ENCODE measurements at places on chromosomes 1 and 21.

- peak; percentile 58 for DNase-seq
These were observed at the start of gene DNALI1 for GRCh38 chr1:37556712-37557196. TSS of gene DNALI1 (plus strand) at chr1:37556940. CDS start at chr1:37556995, 55 bp downstream.

DNA sequence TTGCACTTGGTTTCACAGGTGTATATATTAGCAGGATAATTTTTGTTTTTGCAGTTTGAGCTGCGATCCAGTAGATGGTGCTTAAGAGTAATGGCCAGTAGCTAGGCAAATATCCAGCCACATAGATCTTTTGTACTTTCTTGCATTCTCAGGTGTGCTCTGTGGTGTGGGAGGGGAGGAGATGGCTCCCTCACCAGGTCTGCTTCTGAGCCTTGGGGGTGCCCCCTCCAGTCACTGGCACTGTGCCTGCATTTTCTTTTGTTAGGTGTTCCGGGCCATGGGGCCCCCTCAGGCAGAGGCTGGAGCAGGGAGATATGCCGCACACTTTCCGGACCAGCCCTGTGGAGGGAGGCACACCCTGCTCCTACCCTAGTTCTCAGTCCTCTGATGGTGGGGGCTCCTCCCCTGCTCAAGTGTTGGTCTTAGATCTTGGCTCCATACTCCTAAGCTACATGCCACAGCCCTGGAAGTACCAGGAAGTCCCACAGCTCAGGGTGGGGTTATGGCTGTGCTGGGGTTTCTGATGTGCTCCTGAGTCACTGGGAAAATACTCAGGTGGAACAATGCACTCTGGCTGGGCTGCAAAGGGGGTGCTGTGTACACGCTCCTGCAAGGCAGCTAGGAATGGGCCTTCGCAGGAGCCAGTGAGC is 197.6 kb upstream of the DMRTA2 start:
- DNase-seq: no peak

- DNase-seq: no peak
These were observed 115.9 kb upstream of the SYT6 start for GRCh38 chr1:114269539-114269938.

- DNase-seq: no peak
These were observed 42.4 kb upstream of the TACSTD2 start for GRCh38 chr1:58619286-58620054.

- DNase-seq: no peak
These were observed 119.9 kb upstream of the F3 start for GRCh38 chr1:94661431-94661932.

DNA sequence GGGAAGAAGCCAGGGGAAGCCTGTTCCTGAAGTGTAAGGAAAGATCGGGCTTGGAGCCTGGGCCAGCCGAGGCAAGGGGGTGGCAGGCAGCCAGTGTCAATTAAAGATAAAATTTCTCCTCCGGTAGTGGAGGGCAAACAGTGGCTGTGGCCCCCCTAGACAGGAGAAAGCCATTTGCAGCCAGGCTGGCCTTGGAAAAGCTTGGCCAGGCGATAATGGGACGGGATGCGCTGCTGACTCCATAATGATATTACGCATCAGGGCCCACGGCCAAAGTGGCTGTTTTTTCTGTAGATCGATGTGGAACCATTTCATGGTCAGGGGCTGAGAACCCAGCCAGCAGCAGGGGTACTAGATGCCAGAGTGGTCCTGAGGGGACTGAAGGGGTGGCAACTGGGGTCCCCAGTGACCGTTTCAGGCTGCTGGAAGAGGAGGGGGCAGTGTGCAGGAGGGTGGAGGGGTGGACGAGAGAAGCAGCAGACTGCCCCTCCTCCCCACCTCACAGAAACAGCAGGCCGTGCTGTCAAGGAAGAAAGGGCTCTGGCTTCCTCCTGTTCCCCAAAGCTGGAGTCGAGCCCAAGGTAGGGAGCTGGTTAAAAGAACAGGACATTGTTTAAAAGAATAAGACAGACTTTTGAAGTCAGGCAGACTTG is 25.2 kb downstream of the KCNC4 start:
- DNase-seq: no peak

GRCh38 chr1:216702170-216702569 is 21.1 kb downstream of the ESRRG start:
- DNase-seq: no peak

- no peak for DNase-seq
These were observed 88.1 kb upstream of the HIVEP3 start for GRCh38 chr1:42006836-42007235.

DNA sequence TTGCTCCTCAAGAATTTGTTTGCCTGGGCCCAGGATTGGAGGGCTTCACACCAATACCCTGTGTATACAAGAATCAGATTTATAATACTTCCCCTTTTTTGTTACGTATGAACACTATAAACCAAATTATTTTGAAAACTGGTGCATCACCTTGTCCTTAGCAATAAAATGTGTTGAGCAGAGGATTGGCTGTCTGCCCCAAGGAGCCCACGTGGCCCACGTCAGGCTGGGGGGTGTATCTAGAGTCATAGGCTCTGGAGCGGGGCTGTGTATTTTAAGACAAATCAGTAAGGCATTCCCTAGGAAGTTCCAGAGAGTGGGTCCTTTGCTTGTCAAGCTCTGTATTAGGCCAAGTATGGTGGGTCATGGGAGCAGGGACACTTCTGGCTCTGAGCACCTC is 2.0 kb upstream of the ST3GAL3 start:
- no peak for DNase-seq

- no peak for DNase-seq
These were observed 213.8 kb upstream of the JUN start for GRCh38 chr1:58997637-58998036.

DNA sequence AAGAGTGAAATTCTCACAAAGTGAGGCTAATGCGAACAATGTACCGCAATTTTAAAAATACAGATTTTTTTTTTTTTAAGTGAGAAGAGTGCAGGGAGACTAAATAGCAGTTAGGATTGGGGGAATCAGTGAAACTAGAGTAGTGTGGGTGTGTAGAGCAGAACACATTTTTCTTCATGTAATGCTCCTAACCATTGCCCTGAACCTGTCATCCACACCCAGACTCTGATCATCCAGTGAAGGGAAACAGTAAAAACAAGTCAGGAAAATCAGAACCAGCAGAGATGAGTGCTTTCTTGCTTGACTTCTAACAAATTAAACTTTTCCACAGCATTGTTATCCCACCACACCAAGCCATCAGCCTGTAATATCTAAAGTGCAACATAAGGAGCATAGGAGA is 9.1 kb downstream of the CADM3 start:
- DNase-seq: no peak

Measured in T-helper 2 cell (primary cell).